Renal cortex interstitium (tissue), 15 donors: ENCODE measurements at places on chromosomes 7 and 10. TPM values are rescaled to one million over a fixed set of nuclear protein-coding genes. Genes with fewer than 3 reads are reported as not detected.

DNA sequence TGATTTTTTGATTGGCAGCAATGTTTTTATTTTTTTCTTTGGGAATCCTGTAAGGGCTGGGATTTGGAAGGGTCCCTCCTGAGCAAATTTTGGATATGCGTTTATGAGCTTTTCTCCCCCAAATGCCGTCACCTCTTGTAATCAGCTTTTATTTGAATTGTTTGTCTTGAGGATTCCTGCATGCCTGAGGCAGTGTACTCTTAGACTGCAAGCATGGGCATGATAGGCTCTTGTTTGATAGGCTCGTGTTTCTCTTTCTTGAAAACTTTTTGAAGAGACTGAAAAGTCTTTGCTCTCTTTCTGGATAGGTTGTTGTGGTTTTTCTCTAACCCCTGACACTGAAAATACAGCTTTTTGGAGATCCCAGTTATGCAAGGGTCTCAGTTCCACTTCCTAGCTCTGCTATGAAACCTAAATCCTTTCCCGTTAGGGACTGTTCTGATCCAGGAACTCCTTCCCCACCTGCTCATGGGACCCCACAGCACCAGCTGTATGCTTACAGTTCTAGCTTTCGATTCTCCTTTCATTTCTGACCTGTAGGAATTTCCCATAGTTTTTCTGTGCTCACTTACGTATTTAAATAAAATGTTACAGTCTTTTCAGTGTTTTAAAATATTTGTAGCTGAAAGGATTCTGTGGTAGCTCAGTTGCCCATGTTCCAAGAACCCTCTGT, 17.2 kb downstream of the TSPAN13 start:
- no peak for DNase-seq

- no peak for DNase-seq
These were observed 124.1 kb downstream of the ZNF365 start for GRCh38 chr10:62498271-62498670.

DNA sequence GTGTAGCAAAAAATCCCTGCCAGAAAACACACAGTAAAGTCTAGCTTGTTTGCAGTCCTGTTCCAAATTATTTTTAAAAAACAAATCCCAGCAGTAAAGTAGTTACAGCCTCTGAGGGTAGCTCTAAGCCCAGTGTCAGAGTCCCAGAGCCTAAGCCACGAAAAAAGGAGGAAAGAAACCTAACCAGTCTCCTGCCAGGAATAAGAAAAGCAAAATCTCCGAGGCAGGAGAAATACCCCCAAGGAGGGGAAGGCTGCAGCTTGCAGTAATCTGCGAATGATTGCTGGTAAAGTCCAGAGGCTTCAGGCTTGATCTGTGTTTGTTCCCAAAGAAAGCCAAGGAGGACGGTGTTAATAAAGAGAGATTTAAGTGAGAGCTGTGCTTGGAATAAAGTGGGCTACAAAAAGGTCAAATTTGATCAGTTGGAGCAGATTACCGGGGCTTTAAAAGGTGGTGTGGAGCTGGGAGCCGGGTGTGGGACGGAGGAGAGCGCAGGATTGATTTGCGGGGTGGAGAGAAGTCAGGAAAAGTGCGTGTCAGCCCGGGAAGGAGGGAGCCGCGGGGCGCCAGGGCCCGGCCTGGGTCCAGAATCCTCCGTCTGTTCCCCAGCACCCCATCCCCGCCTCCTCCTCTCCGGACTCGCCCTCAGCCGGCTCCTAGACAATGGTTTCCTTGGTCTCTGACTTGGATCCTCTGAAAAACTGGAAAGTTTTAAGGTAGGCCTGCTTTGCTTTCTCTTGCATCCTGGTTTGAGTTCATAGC, 219.4 kb upstream of the CELF2 start:
- no peak for DNase-seq

DNA sequence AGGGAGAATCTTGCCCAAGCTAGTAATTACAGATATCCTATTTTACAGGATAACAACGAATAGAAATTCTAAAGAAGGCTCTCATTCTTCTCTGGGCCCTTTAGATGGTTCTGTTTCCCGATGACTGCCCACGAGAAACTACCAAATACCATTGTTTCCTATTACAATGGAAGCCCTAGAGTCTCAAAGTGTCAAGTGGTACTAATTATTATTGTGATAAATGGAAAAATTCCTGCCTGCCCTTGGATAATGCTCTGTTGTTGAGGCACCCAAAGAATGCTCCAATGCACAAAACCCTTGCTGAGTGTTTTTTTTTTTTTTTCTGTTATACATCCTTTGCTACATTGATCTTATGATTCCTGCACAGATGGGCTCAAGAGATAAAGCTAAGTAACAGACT, 504.5 kb downstream of the XPNPEP1 start:
- no peak for DNase-seq

GRCh38 chr7:22275661-22276060, 81.3 kb downstream of the RAPGEF5 start:
- no peak for DNase-seq

DNA sequence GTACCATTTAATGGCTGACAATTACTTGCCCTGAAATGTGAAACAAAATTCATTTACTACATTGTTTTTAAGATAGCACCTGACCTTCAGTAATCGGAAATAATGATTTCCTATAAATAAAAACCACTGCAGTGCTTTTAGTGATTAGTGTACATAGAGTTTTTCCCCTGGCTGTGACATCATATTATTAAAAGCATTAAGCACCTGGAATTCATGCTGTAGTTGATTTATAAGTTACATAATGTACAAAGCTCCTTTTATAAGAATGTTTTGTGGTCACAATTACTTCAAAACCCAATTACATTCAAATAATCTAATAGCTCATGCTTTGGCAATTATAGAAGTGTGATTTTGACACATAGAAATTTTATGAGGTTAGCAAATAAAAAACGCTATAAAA, 44.3 kb upstream of the EIF4H start:
- no peak for DNase-seq

GRCh38 chr7:105980645-105981396, 17.8 kb downstream of the CDHR3 start:
- DNase-seq: peak; percentile 9

- DNase-seq: no peak
These were observed 179.8 kb downstream of the WNT2 start for GRCh38 chr7:117143066-117143465.

DNA sequence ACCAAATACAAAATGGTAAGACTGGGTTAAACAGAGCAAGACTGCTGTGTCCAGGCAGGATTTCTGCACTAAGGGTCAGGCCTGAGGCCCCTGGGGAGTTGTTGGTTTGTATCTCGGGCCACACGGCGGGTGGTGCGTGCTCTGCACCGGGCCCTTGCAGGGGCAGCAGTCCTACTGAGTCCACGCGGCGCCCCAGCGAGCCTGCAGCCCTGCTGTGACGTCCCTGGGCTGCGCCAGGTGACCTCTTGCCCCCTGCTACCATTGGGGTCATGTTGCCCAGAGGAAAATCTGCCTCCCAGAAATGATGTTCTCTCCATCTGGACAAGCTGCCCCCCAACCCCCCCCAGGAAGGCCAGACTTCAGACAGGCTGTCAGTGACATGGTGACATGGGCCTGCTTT, 281.5 kb downstream of the CELF2 start:
- DNase-seq: no peak

DNA sequence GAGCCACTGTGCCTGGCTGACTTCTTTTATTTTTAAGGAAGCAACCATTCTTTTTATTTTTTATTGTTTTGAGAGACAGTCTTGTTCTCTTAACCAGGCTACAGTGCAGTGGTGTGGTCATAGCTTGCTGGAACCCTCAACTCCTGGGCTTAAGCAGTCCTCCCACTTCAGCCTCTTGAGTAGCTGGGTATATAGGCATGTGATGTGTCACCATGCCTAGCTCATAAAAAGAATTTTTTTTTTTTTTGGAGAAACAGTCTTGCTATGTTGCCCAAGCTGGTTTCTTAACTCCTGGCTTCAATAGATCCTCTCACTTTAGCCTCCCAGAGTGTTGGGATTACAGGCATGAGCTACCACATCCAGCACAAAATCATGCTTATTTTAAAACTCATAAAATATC, 5.8 kb downstream of the MCU start:
- no peak for DNase-seq

The CCL24 gene
- not detected for polyA plus RNA-seq

The TMEM139 gene
- polyA plus RNA-seq: 48.7 TPM

The IGFBP3 gene
- polyA plus RNA-seq: 73.6 TPM

The FBXO24 gene
- 1.7 TPM for polyA plus RNA-seq

The TSC22D4 gene
- polyA plus RNA-seq: 30.9 TPM

The FAM25A gene
- not detected for polyA plus RNA-seq

The FEZF1 gene
- not detected for polyA plus RNA-seq

The FAM131B gene
- 2.6 TPM for polyA plus RNA-seq

The OR2A2 gene
- polyA plus RNA-seq: not detected
